Upper lobe of right lung (tissue), 1 donor: ENCODE measurements at places on chromosomes 4 and X. TPM values are rescaled to one million over a fixed set of nuclear protein-coding genes. Genes with fewer than 3 reads are reported as not detected.

- no peak for DNase-seq
Measured at GRCh38 chr4:103074744-103075434, 1.7 kb downstream of the SLC9B2 start.

DNA sequence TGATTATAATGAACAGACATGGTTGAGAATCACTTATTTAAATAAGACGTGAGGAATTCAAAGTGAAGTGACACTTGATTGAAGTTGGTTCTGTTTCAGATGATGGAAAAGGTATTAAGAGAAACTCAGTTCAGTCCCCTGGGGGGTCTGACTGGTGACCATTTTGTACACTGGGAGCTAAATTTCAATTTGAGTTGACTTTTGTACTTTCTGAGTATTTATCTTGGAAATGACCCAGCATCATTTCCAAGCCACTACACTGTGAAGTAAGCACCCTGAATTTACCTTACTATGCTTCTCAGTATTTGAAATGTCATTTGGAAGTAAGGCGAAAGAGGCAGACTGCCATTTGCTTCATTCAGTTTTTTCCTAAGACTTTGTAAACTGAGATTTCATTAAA is 73.4 kb downstream of the CNOT6L start:
- no peak for DNase-seq

Gene CRMP1
- 6.1 TPM for total RNA-seq

Gene MAGEA1
- not detected for total RNA-seq

Gene P2RY4
- 0.23 TPM for total RNA-seq

Gene EFNB1
- 29.0 TPM for total RNA-seq

GRCh38 chr4:169611157-169611556 is 1.2 kb downstream of the NEK1 start:
- DNase-seq: no peak

Gene MTM1
- 28.4 TPM for total RNA-seq

- DNase-seq: no peak
Measured at GRCh38 chr4:47720787-47721186, 117.1 kb downstream of the CORIN start.

DNA sequence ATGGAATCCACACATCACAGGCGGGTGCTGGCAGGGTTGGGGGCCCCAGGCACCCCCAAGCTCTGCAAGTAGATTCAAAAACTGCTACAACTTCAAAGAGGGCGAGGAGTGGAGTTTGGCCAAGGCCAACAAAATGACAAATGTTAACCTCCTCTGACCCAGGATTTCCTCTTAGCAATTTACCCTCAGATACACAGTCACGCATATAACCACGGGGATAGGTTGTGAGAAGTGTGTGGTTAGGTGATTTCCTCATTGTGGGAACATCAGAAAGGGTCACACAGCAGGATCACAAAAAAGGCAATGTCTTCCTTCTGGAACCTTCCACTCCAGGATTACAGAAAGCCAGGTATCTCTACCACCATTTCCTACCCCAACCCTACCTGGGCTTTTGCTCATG is 62.4 kb downstream of the C4orf50 start:
- no peak for DNase-seq

DNA sequence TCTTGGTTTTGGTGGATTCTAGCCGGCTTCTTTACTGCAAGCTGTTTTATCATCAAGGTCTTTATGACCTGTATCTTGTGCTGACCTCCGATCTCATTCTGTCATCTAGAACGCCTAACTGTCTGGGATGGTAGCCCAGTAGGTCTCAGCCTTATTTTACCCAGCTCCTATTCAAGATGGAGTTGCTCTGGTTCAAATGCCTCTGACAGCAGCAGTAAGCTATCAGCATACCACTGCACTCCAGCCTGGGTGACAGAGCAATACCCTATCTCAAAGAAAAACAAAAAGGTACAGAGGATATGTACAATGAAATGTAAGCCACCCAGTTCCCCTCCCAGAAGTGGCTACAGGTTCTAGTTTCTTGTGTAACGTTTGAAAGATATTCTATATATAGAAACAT is 36.1 kb downstream of the HERC6 start:
- DNase-seq: no peak

Gene NDNF
- total RNA-seq: 201 TPM

Gene HMGB2
- 43.4 TPM for total RNA-seq

GRCh38 chr4:142211444-142211843 is 575.1 kb downstream of the IL15 start:
- no peak for DNase-seq

GRCh38 chr4:169116270-169116901 is 106.3 kb upstream of the CBR4 start:
- DNase-seq: no peak

DNA sequence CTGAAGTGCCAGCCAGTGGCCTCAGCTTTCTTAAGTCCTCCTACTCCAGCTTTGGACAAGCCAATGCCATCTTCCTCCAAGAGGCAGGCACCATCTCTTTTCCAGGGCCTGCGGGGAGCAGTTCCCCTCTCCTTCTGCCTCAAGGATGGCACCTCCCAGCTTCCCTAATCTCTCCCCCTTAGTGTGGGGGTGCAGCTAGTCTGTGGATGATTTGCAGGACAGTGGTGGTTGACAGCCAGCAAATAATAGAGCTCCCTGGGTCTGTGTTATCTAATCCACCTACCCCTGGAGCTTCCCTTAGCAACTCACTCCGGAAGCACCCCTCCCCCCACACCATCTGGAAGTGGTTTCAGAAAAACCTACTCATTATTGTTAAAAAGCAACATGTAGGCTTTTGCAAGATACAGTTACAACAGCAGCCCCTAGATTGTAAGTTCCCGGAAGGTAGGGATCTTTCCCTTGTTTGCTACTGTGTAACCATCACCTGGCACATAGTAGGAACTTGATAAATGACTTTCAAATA is 247.1 kb downstream of the BCOR start:
- DNase-seq: no peak

Gene EVC2
- 6.3 TPM for total RNA-seq

DNA sequence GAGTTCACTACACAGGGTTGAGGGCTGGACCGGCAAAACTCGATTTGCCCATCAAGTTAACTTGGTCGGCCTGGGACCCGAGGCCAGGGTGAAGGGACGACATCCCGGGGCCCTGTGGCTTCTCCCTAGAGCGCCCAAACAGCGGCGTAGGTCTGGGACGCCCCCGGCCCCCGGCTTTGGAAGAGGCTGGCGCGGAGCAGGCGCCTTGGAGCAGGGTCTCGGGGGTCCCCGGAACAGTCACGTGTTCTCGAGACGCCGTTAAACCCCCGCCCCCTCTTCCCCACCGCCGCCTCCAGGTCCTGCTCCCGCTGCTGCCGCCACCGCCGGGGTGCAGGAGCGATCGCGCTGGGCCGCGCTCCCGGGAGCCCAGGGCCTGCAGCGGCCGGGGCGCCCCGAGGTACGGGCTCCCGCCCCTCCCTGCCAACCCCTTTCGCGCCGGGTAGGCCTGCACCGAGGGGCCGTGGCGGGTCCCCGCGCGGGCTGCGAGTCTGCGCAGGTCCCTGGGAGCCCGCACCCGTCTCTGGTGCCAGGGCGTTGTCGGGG is at the start of gene NPY5R:
Gene NPY5R (plus strand): TSS at position 289 of the 543 bp plus-strand sequence. CDS start 6,382 bp downstream, outside the sequence.
- no peak for DNase-seq

DNA sequence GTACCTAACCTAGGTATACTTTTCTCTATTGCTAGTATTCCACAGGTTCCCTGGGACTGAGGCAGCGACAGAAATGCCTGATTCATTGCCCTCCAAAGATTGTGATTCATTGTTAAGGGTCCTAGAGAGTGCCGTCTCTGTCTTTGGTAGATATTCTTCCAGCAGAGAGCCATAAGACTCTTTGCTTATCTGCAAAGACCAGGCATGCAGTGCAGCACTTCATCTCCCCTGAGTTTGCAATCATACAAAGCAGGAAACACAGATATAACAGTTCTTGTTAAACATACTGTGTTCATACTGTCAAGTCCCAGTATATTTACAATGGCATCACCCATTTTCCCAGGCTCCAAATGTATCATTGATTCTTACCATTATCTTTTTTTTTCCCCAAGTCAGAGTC is 47.7 kb downstream of the KLF8 start:
- DNase-seq: no peak

DNA sequence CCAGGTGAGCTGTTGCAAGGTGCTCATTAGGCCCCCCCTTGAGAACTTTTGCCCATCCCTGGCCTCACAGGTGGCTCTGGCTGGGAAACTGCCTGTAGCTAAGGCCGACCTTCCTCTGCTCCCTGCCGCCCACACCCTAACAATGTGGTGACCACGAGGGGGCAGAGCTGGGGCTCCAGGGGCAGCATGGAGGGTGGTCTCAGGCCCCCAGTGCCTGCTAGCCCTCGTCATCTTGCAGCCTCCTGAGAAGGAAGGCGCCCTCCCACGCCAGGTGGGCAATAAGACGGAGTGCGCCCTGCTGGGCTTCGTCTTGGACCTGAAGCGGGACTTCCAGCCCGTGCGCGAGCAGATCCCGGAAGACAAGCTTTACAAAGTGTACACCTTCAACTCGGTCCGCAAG is 32.4 kb downstream of the ATP2B3 start:
- DNase-seq: no peak

- DNase-seq: no peak
Measured at GRCh38 chr4:5511791-5512190, 196.6 kb downstream of the EVC2 start.

DNA sequence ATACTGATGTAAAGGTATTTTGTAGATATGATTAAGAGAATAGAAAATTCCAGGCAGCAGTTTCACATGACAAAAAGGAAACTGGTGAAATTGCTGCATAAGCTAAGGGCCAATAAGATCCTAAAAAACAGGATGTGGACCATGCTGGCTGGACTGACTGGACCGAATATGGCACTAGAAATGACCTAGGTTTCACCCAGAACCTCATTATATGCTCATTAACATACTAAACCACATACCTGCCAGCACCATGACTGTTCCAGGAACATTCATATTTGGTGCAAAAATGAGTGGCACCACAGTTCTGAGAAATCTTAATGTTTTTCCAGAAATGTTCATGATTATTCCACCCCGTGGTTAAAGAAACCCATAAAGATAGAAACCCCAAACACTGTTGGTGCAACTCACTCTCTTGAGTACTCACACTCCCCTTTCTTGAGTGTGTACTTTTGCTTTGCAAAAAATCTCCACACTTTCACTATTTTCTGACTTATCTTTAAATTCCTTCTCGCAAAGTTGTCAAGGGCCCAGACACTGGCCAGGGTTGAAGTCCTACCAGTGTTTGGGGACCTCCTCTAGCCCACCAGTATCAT is 74.0 kb downstream of the FANCB start:
- DNase-seq: no peak

DNA sequence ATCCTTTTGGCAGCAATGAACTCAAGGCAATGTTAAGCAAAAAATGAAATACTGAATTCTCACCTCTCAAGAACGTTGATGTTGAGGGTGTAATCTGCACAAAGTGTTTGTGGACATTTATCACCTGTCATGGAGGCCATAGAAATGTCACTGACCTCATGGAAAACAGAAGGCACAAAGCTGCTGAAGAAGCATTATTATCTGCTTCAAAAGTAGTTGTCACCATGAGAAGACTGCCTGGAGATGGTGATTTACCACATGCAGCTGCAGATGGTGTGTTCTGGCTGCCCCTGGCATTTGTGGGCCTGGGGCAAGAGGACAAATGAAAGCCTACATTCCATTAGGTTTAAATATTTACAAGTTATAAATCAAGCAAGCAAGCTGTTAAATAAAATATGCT is 116.8 kb upstream of the RPS6KA3 start:
- DNase-seq: no peak

- DNase-seq: no peak
Measured at GRCh38 chr4:86036736-86037135, 323.1 kb downstream of the MAPK10 start.

- DNase-seq: no peak
Measured at GRCh38 chrX:8565729-8566128, 101.1 kb downstream of the VCX3B start.

GRCh38 chrX:112834031-112834845 is 6.4 kb downstream of the AMOT start:
- no peak for DNase-seq

Gene UGT2B7
- 0.96 TPM for total RNA-seq

- DNase-seq: no peak
Measured at GRCh38 chrX:108464604-108465003, 25.0 kb downstream of the COL4A5 start.

DNA sequence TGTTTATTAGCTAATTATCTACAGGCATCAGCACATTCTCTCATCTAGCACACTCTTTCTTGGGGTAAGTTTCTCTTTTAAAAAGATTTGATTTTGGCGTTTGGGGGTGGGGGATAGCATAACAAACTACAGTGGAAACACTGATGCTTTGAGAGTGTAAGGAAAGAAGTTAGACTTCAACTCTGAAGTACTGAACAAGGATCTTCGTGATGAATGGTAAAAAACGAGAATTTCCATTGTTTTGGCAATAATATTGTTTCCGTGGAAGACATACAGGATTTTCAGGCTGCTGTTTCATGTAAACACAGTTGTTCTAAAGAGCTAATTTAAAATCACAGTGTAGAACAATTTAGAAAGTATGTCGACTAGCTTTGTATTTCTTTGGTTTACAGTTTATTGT is 451 bp downstream of the LPAR4 start:
- no peak for DNase-seq

Gene SPIN3
- 9.8 TPM for total RNA-seq

DNA sequence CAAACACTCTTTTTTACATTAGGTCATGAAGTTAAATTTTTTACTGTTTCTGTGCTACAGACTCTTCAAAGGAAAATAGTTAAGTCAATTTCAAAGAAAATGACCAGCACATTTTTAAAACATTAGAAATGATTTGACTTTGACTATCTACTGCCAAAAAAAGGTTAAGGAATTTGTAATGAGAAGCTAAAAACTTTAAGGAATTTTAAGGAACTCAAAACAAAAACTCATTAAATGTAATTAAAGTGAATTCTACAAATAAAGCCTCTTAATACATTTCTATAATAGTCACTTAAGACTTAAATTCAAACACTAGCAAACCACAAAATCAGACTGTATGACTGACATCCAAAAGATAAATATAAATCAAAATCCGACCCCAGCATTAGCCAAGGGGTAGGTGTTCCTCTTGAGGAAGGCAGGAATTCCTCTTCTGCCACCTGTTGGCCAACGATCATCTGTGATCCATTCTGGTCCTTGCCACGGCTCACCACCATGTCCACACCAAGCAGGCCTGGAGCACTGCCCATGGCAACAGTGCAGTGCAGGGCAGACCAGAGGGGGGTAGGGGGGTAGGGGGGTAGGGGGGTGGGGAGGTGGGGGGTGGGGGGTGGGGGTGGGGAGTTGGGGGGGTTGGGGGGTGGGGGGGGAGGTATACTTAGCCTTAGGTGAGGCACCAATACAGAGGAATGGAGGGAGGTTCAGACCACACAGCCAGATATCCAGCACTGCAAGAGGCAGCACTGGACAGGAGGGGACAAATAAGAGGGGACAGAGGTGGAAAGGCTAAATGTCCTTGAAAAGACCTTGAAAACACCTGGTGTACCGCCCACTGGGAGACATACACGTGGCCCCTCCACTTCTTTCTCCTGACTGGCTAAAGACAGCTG is 287.4 kb downstream of the CHIC1 start:
- DNase-seq: no peak

Gene SPANXN3
- total RNA-seq: not detected

Gene FUNDC1
- 8.3 TPM for total RNA-seq

Gene S100P
- total RNA-seq: 3.6 TPM

GRCh38 chrX:45783002-45783401 is 582.3 kb upstream of the DIPK2B start:
- DNase-seq: no peak

- DNase-seq: no peak
Measured at GRCh38 chr4:122329876-122330565, 48.8 kb upstream of the ADAD1 start.

- no peak for DNase-seq
Measured at GRCh38 chrX:45903781-45904201, 641.4 kb downstream of the ZNF674 start.
